Stimulated activated CD8-positive, alpha-beta memory T cell treated with anti-CD3 and anti-CD28 coated beads, Interleukin-7, amount 100 ng/mL, for 1 hour (primary cell): ENCODE measurements at places on chromosomes 7 and 10.

GRCh38 chr10:121522831-121523230 lies 75.4 kb downstream of the FGFR2 start:
- DNase-seq = no peak

DNA sequence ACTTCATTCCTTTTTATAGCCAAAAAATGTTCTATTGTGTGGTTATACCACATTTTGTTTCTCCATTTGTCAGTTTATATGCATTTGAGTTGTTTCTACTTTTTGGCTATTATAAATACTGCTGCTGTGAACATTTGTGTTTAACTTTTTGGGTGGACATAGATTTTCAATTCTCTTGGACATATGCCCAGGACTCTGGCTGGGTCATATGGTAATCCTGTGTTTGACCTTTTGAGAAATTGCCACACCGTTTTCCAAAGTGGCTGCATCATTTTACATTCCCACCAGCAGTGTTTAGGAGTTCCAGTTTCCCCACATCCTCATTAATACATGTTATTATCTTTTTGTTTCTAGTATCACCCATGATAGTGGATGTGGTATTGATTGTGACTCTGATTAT lies 39.4 kb downstream of the CSGALNACT2 start:
- DNase-seq = no peak

DNA sequence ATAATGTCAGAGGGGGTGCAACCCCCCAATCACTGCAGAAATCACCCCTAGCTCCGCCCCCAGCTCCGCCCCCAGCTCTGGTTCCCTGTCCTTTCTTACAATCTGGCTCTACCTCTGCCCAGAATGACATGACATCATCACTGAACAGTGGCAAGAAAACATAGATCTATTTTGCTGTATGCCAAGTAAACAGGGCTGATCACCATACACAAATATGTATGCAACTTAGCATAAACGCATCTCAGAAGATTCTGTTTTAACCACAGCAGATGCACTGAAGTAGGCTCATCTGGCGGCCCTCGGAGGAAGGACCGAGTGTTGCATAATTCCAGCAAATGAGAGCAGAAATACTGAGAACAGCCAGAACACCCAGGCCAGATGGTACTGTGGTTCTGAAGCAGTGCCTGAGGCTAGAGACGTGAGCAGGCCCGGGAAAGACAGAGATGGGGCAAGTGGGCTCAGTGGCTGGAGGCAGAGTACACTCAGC lies 293.3 kb upstream of the KLF14 start:
- DNase-seq = no peak

DNA sequence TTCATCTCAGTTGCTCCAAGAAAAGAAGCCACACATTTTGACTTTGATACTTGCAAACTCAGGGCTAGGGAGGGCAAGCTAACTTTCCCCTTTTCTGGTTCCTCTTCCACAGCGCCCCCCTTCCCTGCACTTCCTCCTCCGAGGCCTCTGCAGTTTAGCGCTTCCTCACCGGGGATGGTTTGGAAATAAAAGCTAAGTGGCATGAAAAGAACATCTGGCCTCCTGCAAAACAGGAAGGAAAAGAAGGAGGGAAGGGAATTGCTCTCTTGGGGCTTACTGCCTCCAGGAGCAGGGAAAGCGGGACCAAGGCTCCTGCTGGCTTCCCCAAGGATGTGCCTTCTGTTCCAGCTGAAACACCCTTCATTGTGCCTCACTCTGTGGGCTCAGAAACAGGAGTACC lies 42.3 kb downstream of the PRKCQ start:
- DNase-seq = no peak

DNA sequence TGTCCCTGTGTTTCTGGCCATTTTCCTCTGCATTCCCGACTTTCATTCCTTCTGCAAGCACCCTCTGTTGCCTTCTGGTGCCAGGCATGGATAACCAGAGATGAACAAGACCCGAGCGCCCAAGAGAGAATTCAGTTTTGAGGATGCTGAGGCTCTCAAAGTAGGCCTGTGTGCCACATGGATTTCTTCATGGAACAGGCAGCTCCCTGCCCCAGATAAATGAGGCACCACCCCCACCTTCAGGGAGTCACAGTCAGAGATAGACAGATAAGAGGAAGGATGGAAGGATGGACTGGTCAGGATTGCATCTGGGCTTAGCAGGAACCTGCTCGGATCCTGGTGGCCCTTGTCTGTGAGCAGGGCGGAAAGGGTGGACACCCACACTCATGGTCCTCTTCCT lies 49.4 kb downstream of the ADCYAP1R1 start:
- DNase-seq = no peak

GRCh38 chr7:140670343-140670935 lies 2.3 kb upstream of the ADCK2 start:
- DNase-seq = no peak

DNA sequence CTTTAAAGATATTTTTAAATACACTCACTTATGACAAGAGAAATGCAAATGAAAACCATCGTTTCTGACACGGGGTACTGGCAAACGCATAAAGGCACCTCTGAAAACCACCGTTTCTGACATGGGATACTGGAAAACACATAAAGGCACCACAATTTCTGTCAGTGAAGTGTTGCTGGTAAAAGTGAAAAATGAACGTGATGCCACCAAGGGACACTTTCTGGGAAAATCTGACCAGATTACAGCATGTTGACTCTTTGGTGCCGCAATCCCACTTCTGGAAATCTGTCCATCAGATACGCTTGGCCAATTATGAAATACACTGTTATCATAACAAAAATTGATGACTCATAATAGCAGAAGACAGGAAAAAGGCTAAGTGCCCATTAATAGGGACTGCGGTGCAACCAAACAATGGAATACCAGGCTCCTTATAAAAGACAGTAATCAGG lies 131.7 kb downstream of the ZMYND11 start:
- DNase-seq = no peak

DNA sequence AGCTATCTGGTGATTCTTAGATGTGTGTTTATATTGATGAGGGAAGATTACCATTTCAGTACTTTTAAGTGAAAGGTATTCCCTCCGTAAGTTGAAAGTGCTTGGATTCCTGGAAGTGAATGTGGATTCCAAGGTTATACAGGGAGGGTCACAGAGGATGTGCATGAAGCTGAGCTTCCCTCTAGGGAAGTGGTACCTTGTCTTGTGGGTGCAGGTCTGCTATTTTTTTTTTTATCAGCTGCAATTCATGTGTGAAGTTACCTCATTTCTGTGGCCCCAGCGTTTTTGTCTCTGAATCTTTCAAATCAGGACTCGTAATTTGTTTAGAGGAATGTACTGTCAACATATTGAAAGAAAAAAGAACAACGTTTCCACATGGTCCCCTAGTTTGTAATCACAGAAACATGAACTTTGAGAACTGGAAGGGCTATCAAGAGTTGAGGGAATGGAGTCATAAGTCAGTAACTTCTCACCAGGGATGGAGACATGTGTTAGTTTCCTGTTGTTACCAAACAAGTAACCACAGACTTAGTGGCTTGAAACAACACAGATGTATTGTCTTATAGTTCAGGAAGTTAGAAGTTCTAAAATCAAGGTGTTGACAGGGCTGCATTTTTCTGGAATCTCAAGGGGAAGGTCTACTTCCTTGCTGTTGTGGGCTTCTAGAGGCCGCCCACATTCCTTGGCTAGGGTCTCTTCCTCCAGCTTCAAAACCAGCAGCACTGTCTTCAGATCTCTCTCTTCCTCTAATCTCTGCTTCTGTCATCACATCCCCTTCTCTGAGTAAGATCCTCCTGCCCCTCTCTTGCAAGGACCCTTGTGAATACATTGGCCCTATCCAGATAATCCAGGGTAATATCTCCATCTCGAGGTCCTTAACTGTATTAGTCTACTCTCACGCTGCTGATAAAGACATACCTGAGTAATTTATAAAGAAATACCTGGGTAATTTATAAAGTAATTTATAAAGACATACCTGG lies 64.4 kb downstream of the RAB18 start:
- no peak for DNase-seq
